Mucosa of descending colon (tissue), 3 donors: ENCODE measurements at places on chromosomes 7 and 10. TPM values are rescaled to one million over a fixed set of nuclear protein-coding genes. Genes with fewer than 3 reads are reported as not detected.

The SLC13A1 gene
- 1.6 TPM for total RNA-seq

The IGF2BP3 gene
- total RNA-seq: not detected

The NCF1 gene
- 3.9 TPM for total RNA-seq

The ACHE gene
- 16.2 TPM for total RNA-seq

The LAMB4 gene
- total RNA-seq: 0.22 TPM

The PRLHR gene
- not detected for total RNA-seq

The PRPF18 gene
- total RNA-seq: 26.1 TPM

DNA sequence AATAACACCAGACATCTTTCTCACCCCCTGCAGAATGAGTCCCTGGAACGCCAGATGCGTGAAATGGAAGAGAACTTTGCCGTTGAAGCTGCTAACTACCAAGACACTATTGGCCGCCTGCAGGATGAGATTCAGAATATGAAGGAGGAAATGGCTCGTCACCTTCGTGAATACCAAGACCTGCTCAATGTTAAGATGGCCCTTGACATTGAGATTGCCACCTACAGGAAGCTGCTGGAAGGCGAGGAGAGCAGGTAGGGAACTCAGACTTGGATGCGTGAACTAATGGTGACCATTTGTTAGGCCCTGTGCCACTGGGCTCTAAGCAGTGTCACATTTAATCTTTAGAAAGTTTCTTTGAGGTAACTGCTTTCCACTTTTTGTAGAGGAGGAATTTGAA lies 7.1 kb downstream of the VIM start:
- no peak for DNase-seq

GRCh38 chr10:34715511-34716187 lies 99.4 kb downstream of the PARD3 start:
- DNase-seq: no peak

GRCh38 chr7:122858320-122858719 lies 27.9 kb downstream of the CADPS2 start:
- no peak for DNase-seq

DNA sequence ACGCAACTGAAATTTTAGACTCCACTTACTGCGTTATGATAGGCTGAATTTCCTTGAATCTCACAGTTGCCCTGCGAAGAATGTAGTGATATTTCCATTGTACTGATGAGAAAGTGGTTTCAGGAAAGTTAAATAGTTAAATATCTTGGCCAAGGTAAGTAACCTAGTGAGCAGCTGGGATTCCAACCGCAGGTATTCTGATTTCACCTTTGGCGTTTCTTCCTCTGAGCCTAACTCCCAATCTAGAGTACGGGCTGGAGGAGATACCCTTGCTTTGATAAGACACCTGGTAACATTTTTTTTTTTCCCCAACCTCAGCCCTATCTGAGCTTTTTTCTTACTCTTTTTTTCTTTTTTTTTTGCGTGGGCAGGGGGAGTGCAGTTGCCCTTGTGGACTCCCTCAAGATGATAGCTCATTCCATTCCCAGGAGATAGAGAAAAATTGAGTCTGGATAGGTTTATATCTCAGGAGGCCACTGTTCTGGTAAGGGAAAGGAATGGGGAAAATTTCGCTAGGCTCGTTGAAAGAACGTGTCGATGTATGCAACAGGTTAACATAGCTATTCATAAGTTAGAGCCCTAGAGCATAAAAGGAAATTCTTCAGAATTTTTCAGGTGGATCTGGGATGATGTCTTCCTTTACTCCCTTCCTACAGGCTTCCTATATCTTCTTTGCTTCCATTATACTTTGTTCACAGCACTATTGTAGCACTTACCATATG lies 3.1 kb upstream of the TAS2R38 start:
- DNase-seq: no peak

- DNase-seq: no peak
These were observed 19.2 kb upstream of the PTPRN2 start for GRCh38 chr7:158606671-158607424.

- DNase-seq: no peak
These were observed 27.6 kb upstream of the MKRN1 start for GRCh38 chr7:140506788-140507464.

- no peak for DNase-seq
These were observed 417.8 kb downstream of the PARD3 start for GRCh38 chr10:34397324-34397723.

- DNase-seq: peak; percentile 78
These were observed 4.4 kb upstream of the ARID5B start for GRCh38 chr10:61896854-61897661.

DNA sequence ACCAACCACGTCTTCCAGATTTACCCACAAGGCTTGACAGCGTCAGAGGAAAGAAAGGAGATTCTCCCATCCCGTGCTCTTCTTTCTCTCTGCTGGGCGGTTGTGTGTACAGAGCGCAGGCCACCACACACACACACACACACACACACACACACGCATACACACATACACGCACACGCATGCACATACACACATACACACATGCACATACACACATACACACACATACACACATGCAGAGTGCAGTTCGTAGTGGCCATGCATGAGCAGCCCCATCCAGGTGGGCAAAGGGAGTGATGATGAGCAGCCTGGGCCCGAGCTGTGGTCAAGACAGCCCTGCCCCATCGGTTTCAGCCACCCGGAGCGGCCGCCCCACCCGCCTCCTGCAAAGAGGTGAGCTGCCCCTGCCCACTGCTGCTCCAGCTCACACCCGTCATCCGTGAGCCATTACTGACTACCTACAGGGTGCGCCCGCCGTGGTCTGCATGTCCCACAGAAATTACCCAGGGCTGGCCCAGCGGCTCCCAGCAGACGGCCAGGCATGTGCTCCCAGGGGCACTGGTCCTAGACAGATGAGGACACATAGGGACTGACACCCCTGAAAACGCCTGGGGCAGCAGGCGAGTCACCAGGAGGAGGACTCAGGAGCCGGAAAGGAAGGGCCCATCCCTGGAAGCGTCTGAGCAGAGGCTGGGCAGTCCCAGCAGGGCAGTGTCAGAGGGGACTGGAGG lies 69.6 kb downstream of the ASB13 start:
- no peak for DNase-seq

GRCh38 chr10:78991187-78991586 lies 77.6 kb upstream of the ZMIZ1 start:
- DNase-seq: no peak

DNA sequence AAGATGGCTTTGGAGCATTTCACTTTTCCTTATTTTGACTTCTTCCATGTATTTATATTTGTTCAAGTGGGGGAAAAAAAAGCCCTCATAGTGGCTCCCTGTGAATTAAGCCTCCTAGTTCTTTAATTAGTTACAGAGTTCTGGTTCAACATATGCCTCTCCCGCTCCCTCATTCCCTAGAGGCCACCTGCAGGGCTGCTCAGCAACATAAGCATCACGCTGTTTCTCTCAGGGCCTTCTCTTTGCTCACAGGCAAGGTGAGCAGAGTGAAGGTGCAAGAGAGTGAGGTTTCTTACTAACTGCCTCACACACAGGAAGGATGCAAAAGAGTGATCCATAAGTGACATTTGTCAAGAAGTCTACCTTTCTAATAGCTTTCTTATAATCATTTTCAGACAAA lies 196.7 kb downstream of the SEMA3E start:
- DNase-seq: no peak

- no peak for DNase-seq
These were observed 14.5 kb upstream of the LIMK1 start for GRCh38 chr7:74069086-74069541.

DNA sequence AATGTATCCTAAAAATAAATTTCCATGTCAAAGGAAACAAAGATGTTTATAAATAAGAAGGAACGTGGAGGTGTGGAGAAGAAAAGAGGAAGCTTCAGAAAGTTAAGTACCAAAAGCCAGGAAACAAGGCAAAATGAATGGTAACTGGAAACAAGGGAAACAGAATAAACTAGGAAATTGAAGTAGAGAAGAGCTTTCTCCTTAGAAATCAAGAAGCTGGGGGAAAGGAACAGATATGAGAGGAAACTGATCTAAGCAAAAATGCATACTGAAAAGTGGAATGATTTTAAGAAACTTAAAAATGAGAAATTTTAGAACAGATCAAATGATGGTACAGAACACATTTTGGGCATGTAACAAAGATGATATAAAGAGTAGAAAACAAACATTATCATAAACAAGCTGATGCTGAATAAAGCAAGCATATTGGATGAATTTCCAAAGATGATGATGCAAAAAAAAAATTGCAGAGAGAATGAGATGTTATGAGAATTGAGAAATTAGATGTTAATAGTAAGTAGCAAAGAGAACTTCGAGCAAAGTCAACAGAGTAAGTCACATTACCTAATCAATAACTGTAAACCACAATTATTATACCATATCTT lies 1.9 kb downstream of the BRAF start:
- no peak for DNase-seq

- no peak for DNase-seq
These were observed 178.6 kb downstream of the SORCS3 start for GRCh38 chr10:104819731-104820130.

DNA sequence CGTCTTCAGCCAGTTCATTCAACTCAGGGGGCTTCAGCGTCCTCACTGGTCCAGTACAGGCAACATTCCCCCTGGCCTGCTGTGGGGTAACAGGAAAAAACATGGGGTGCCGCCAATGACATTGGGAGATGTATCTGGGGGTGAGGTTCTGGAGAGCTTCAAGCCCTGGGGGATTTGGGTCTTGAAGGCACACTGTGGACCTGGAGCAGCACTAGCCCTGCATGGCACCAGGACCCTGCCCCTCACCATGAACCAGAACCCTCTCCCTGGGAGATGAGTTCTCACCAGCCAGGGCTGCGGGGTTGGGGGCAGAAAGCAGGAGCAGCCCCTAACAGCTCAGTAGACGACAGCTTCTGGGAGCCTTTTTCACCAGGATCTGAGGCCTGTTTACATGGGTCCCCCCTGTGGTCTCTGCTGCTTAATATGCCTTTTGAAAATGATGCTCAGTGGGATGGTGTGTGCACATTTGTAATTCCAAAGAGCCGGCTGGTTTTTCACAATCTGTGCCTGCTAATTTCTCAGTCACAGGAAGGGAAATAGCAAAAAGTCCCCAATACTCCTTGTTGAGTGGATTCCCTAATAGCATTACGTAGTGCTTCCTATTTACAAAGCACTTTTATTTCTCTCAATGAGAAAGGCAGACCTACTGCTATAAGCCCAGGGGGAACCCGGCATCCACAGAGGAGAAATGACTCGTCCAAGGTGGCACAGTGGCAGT lies 509.5 kb downstream of the RPS24 start:
- no peak for DNase-seq
